Activated CD4-positive, alpha-beta T cell treated with anti-CD3 and anti-CD28 coated beads for 4 hours (primary cell): ENCODE measurements at places on chromosomes 3 and 15.
A peak's percentile ranks its signal among the peaks of the same experiment; 100 is the strongest.

DNA sequence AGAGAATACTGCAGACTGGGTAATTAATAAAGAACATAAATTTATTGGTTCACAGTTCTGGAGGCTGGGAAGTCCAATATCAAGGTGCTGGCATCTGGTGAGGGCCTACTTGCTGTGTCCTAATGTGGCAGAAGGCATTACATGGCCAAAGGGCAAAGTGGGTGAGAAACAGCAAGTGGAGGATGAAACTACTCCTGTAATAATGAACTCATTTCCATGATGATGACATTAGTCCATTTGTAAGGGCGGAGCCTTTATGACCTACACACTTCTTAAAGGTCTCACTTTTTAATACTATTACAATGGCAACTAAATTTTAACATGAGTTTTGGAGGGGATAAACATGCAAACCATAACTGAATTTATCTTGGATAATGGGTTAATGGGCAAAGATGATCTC lies 139.6 kb upstream of the SGO1 start:
- DNase-seq = no peak

DNA sequence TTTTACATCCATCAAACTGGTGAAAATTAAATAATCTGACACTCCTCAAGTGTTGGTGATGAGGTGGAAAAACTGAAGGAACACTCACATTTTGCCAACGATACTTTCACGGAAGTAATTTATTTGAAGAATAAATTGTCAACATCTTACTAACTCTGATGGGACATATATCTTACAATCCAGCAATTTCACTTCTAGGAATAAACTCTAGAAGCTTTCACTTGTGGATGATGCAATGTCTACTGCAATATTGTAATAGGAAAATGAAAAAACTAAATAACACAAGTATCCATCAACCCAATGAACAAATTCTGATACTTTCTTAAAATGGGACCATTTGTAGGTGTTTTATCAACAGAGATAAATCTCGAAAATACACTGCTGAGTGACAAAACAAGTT lies 16.2 kb upstream of the LIPC start:
- DNase-seq = no peak

GRCh38 chr3:58665405-58665804 lies 1.2 kb downstream of the FAM3D start:
- no peak for DNase-seq

- DNase-seq = no peak
Observed at GRCh38 chr3:179309225-179310078, 13.4 kb upstream of the ZNF639 start.

DNA sequence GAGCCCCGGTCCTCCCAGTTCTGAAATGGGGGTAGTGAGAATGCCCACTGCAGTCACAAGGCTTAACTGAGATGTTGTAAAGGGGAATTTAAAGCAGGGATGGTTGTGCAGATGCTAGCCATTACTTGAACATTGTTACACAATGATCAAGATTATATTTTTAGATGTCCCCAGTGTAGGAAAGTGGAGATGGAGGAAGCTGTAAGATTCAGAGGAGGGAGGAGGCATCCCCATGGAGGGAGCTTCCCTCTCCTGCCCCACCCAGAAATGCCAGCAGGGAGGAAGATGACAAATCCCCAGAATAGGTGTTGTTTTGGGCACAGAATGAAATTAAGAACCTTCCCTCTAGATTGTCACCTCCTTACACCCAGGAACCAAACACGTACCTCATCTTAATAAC lies 46.1 kb downstream of the EFCAB12 start:
- no peak for DNase-seq

GRCh38 chr3:135197246-135197645 lies 402.2 kb downstream of the EPHB1 start:
- no peak for DNase-seq

- peak; percentile 53 for DNase-seq
Observed at GRCh38 chr3:128133273-128133883, 9.8 kb upstream of the RUVBL1 start.
